ENCODE measurements at places on chromosomes 5 and 9.

- DNase-seq = no peak
Measured at GRCh38 chr9:115413304-115413703, 295.3 kb upstream of the TNC start.

DNA sequence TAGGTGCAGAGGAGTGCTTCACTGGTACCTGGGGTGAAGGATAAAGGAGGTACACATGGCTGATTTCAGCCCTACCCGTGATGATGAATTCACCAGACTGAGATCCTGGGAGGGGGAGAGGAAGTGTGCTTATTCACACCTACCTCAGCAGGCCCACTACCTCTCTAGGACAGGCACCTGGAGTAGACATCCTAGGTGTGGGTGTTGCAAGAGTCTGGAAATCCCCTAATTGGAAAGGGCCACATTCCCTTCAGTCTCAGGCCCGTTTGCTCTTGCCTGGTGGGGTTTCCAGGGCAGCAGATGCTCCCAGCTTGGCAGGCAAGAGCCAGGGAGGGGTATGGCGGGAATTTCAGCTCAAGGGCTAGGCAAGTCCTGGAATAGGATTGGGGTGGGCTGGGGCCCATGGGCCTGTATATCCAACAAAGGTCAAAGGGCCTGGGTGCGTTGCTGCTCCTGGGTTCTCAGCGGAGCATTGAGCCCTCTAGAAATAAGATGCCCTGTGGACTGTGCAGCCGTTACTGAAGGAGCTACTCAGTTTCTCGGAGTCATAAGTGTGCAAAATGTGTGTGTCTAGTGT is 5.8 kb upstream of the CCL21 start:
- no peak for DNase-seq

- no peak for DNase-seq
Measured at GRCh38 chr5:93054424-93055163, 526.4 kb downstream of the NR2F1-AS1 start.

DNA sequence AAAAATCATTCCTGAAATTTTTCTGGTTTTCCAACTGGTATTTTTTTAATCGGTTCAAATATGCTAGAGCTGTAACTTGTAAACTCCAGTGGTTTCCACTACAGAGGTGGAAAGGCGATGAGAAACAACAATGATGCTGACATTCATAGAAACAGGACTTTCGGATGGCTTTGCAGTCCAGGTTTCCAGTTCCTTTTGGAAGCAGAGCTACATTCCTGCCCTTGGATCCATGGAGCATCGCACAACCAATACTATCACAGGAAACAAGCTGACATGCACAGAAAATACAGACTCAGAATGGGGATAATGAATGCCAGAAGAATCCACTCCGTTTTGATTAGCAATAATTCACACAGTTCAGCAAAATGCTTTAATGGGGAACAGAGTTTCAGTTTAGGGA is 140.0 kb downstream of the EPB41L4A start:
- no peak for DNase-seq

DNA sequence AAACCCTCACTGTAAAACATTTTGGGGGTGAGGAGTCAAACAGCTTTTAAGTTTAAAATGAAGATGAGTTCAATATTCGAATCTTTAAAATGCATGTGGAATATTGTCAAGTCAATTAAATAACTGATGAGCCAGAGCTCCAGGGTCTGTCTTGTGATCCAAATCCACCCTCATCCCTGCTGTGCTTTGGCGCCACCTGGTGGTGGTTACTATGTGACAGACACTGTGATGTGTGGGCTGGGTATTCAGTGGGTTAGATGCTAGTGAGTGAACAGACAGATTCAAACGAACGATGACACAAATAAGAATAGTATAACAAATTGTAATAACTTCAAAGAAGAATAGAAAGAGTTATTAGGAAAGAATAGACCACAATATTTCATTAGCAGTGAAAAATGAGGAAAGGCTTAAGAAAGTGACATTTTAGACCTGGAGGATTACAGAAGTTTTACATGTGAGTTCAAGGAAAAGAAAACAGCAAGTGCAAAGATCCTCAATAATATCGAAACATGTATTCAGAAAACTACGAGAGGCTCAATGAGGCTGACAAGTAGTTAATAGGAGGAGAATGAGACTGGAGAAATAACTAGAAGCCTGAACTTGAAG is 51.4 kb upstream of the CHSY3 start:
- DNase-seq = peak; percentile 36

DNA sequence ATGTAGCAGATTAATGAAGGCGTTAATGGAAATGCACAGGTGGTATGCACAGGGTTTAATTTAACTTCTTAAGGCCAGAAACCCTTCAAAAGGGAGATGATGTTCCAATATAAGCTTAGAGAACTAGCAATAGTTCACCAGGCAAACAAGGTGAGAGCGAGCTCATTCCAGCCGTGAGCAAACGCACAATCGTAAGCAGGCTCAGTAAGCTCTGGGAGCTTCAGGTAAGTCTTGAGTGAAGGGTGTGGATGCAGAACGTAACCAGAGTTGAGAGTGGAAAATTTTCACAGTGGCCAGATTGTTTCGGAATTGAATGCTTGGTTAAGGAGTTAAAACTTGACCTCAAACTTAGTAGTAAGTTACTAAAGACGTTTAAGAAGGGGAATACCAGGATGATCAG is 5.7 kb downstream of the EQTN start:
- no peak for DNase-seq

DNA sequence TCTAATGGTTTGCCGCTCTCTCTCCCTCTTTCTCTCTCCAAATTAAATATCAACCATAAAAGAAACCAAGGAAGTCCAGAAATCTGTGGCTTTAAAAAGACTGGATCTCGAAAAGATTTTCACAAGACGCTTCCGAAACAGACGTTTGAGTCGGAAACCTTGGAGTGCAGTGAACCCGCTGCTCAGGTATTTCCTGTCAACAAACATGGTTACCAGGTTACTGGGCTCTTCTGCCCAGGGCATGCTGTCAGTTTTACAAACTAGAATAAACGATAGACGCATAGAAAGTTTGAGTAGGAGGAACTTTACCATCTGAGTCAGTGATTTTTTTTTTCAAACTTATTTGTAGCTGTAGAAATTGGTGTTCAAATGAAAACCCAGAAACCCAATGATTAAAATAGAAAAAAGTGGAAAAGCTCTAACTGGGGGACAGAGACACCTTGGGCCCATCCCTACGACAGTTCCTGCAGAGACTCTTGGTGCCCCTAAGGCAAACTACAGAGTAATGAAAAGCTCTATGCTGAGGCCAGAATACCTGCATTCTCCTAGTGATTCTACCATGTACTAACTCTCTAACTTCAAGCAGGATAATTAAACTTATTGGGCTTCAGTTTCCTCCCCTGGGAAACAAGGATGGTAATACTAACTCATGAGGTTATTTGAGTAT is 90.0 kb downstream of the DOCK8 start:
- no peak for DNase-seq

DNA sequence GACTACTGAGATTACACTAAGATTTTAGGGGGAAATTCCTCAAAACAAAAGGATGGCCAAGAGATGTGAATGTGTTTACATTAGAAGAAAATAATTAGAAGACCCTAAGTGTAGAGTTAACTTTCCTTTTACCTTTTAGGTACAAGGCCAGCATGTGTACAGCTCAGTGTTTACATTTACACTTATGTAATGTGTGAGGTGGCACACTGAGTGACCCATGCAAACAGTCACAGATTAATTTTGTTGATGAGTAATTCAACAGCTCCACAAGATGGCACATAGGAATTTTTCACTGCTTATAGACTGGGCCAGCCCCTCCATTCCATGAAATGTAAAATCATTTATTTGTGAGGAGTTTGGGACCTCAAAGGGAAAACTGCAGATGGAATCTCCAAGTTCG is 90.1 kb upstream of the SLC12A2 start:
- DNase-seq = no peak

DNA sequence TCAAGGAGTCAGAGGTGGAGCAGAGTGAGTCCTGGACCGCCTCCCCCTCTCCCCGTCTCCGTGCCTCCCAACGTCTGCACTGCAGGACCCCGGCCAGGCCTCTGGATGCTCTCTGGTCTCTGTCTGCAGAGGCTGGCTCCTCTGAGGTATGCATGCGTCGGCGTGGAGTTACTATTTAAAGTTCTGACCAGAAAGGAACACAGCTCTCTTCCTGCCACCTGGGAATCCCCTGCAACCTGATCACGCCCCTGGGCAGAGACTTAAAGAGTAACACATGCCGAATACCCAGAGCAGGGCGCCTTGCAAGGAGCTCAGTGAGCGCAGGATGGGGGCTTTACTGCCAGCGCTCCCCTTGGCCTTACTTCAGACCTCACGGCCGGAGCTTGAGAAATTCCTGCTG is 16.0 kb downstream of the ANXA6 start:
- no peak for DNase-seq

GRCh38 chr9:89488131-89488530 is 9.8 kb downstream of the SEMA4D start:
- DNase-seq = no peak

DNA sequence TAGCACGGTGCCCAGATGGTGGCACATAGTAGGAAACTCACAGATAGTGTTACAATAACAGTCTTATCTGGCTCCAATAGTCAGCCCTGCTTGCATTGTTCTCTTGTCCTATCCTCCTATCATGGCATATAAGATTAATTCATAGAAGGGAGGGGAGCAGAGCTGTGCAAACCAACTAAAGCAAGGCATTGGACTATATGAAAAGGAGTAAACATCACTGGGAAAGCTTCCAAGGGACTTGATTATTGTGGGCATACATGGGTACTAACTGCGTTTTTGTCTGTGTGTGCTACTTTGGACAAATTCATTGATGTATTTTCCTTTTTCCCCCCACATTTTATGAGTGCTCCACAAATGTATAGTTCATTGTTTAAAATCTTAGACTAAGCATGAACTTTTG is 43.8 kb upstream of the C5orf47 start:
- no peak for DNase-seq

GRCh38 chr5:55636177-55636576 is 75.9 kb downstream of the SLC38A9 start:
- DNase-seq = peak; percentile 16

GRCh38 chr5:82719368-82719767 is 357.8 kb downstream of the TMEM167A start:
- no peak for DNase-seq

DNA sequence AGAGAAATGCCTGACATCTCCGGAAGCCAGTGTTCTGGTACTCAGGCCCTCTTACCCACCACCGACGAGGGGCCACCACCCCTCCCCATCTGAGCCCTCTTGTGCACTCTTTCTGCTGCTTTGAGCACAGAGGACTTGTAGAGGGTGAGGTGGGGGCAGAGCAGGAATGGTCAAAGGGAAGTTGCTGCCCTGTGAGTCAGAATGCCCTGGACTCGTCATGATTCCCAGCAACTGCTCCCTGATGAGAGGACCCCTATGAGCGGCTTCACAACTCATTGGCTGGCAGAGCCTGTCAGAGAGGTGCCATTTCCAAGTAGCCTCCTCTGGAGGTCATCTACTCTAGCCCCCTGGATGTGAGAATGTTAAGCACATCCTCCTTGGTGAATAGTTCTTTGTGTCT is 845 bp downstream of the ECSCR start:
- DNase-seq = no peak

DNA sequence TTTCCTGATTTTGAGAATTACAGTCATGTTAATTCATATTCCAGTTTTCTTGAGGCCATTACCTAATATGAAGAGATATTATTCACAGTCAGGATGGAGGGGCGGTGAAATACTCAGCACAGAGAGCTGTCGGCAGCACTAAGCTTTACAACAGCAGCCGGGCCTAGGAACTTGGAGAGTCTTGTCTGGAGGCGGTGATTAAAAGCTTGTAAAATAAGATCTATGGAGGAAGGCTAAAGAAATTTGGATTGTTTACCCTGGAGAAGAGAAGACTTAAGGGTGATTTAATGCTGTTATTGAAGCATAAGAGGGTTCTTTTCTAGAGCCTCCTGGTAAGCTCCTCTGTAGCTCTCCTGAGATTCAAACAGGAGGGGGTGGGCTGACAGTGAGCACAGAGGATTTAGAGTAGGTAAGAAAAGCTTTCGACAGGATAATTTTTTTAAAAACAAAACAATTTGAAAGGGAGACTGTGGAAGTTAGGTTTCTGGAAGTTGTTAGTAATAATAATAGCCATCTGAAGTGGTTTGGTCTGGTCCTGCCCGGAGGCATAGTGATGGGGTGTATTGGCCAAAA is 406.3 kb upstream of the ADAMTSL1 start:
- DNase-seq = no peak

- no peak for DNase-seq
Measured at GRCh38 chr5:36928947-36929346, 52.4 kb downstream of the NIPBL start.

DNA sequence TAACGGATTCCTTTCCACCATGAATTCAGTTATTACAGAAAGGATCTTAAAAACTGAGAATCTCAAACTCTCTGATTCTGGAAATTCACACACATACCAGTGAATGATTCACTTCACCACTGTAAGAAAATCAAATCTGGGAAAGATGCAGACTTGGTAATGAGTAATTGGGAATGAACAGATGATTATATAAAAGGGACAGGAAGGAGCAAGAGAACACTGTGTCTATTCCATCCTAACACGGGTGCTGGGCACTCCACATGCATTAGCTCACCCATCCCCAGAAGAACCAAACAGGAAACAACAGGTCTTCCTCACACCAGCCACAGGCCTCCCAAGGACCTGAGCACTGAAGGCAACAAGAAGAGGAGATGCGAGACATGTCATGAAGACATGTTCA is 74.8 kb upstream of the ZNF622 start:
- no peak for DNase-seq

DNA sequence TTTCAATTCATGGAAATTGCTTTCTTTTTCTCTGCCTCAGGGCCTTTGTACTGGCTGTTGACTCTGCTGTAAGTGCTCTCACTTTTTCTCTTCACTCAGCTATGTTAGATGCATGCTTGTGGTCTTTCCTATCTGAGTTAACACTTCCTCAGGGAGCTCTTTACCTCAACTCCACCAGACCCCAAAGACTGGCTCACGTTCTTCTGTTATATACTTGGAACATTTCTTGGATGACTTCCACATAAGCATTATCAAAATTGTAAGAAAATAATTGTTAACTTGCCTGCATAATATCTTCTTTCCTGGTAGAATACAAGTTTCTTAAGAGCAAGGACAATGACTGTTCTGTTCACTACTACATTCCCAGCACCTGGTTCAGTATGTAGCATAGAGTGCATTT is 455.9 kb downstream of the EBF1 start:
- no peak for DNase-seq

GRCh38 chr5:154892369-154892771 is 33.9 kb downstream of the CNOT8 start:
- no peak for DNase-seq

DNA sequence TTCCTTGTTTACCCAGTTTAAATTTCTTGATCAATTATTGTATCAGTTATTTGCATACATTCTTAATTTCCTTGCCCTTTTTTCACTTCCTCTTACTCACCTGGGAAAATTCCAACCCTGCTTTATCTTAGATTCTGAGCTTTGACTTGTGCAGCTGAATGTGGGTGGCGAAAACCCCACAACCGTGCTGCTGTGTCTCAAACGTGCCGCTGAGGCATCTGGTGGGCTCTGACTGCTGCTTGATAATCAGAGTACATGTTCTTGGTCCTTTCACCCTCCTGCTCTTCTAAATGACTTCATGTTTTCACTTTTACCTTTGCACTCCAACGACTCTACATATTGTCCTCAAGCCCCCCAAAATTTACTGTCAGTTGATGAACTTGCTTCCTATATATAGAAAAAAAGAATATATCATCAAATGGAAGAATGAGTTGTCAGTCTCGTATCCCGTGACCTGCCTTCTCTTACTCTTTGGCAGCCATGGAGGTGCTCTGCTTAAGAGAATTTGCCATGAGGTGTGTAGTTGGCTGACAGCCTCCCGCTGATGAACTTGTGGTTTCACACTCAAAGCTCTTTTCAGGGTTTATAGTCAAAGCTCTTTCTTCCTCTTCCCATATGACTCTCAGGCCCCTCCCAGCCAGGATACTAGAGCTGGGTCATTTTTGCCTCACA is 14.0 kb upstream of the JAK2 start:
- DNase-seq = no peak

Data from NCI-H1105 (cell line).